ENCODE measurements at places on chromosomes 4 and X.

GRCh38 chr4:118265312-118266144 lies 87.3 kb downstream of the PRSS12 start:
- no peak for DNase-seq

DNA sequence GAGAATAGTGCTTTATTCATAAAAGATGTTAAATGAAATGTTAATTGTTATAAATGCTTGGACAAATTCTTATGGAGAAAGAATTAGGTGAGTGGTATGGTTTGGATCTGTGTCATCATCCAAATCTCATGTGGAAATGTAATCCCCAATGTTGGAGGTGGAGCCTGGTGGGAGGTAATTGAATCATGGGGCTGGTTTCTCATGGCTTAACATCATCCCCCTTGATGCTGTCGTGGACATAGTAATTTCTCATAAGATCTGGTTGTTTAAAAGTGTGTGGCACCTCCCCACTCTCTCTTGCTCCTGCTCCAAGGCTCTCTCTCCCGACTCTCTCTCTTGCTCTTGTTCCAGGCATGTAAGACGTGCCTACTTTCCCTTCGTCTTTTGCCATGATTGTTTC lies 22.5 kb downstream of the GYPE start:
- DNase-seq = no peak

GRCh38 chrX:121301356-121301755 lies 253.9 kb downstream of the GLUD2 start:
- DNase-seq = no peak

- no peak for DNase-seq
These were observed 343.7 kb downstream of the GRIA2 start for GRCh38 chr4:157564218-157564617.

- DNase-seq = peak; percentile 3
These were observed 29.9 kb upstream of the CXXC4 start for GRCh38 chr4:104524591-104524990.

DNA sequence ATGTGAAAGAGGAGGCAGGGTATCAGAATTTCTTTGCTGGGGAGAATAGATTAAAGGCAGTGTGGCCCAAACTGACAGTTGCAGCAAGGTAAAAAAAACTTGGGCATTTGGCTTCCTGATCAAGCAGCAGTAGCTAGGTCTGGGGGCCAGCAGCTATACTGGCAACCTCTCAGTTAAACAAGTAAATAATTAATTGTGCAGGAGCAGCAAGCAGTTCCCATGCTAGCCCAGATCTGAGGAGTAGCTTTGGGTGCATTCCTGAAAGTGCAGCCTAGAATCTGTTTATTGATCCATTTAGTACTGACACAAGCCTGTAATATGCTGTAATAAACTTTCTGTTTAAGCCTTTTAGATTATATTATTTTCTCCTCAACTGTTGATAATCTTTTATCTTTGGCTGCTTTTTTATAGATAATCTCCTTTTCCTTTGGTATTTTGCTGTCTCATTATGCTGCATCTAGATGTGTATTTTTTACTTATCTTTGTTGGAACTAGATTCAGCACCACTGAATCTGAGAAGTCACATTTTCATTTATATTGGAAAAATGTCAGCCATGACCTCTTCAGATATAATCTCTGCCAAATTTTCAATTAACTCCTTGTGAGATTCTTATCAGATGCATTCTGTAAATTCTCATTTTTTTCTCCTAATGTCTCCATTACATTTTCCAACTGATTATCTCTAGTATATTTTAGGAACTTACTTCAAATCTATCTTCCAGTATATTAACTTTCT lies 276.3 kb downstream of the STPG2 start:
- DNase-seq = no peak

DNA sequence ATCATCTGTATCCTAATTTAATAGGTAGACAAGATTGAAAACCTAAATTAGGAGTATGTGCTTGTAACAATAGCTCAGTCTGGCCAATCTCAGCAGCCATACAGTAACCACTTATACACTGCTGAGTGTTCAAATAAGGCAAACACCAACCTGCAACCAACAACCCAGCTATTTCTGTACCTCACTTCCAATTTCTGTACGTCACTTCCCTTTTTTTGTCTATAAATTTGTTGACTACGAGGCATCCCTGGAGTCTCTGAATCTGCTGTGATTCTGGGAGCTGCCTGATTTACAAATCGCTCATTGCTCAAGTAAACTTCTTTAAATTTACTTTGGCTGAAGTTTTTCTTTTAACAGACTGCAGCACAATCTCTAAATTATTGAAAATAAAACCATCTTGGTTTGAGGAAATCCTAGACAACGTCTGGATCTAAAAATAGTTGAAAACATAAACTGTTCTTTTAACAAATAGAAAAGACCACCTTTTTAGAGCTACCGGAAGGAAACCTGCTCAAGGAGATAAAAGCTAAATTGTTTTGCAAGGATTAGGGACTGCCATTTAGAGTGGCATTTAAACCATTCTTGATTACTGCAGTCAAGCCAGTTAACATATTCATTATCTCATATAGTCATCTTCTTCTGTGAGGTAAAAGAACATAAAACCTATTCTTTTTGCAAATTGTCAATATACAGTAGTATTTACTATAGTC lies 778.1 kb downstream of the SH3BGRL start:
- DNase-seq = no peak

GRCh38 chr4:184534511-184535391 lies 60.4 kb upstream of the IRF2 start:
- no peak for DNase-seq
